LoVo (cell line): ENCODE measurements at places on chromosomes 11 and 22.

DNA sequence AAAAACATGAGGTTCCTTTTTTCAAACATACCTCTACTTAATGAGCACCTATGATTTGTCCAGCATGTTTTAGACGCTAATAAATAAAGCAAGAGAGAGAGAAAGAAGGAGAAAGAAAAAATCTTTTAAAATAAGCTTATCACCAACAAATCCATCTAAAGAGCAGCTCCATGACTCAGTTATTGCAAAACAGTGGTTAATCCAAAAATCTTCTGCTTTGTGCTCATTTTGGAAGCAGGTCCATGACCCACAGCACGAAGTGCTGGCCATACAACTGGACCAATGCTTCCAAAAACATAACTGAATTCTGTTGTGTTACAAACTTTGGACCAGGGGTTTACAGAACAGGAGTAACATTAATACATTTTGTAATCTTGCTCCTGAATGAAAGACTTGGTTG lies 696.6 kb downstream of the KCNA4 start:
- no peak for DNase-seq

GRCh38 chr11:11981364-11981763 lies 27.1 kb downstream of the DKK3 start:
- no peak for DNase-seq

GRCh38 chr22:29701155-29701999 lies 18.4 kb upstream of the CABP7 start:
- DNase-seq = peak; percentile 68

- no peak for DNase-seq
Measured at GRCh38 chr11:13105237-13105844, 96.2 kb downstream of the RASSF10 start.

GRCh38 chr22:49763138-49763537 lies 64.5 kb downstream of the BRD1 start:
- no peak for DNase-seq

DNA sequence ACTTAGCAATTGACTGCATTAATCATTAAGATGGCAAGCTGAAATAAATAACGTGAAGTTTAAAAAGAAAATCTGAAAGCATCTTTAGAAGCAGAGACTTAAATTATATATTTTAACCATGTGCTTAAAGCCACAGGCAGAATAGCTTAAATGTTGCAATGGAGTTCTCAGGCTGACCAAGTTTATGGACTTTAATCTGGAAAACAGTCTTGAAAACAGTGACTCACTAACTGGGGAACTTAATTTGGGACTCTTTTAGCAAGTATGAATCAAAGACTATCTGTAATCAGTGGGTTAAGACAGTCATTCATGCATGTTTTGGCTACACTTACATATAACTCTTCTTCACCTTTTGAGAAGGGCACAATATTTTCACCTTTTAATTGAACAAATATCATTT lies 12.6 kb upstream of the GLYATL1 start:
- no peak for DNase-seq
